Kasumi-1 (cell line): ENCODE measurements at places on chromosomes 6 and 20.

DNA sequence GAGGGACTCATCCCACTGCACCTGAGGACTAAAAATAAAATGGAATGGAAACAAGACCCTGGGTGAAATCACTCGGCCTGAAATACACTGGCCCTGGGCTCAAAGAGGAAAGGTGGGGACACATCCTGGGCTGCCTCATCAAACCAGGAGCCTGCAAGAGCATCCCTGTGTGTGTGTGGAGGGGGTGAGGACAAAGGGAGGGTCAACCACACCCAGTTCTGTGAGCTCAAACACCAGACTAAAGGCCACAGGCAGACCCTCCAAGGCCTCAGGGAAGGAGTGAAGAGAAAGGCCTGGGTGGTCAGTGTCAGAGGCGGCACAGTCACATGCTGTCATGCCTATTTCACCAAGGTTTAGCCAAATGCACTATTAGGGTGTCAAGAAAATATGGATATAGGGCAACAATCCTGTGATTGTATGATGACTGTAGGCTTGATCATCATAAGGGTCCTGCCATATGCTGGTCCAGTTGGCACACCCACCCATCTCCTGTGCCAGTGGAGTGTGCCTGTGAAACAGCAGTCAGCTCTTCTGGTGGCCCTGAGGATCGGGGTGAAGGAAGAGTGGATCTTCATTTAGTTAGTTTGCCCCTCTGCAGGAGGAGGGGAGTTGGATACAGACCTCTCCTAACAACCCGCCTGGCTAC, 28.9 kb downstream of the SRSF3 start:
- DNase-seq: no peak

DNA sequence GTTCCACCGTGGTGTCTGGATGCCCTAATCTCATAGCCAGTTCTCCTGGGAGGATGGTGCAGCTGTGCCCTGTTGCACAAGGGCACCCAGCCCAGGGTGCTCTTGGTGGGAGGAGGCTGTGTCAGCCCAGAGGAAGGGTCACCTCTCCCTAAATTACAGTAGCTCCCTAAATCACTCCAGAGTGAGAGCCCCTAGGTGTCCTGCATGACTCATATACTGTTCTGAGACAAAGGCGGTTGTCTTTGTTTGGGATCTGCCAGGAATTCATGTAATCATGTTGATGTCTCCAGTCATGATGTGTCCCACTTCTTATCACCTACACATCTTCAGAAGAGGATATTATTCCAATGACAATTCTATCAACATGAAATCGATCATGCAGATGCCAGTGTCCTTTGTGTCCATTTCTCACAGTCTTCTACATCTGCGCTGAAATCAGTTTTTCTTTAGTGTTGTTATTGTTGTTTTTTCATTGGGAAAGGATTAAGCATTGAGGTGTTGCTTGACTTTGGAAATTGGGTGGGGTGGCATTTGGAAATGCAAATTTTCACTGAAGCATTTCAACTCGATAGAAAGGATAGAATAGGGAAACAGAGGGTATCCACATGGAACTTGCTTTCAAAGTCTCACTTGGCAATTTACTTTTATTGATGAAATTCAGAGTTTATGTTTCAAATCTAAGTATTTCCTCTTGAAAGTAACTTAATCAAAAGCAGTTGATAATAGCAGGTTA, 19.5 kb downstream of the PERP start:
- DNase-seq: no peak

DNA sequence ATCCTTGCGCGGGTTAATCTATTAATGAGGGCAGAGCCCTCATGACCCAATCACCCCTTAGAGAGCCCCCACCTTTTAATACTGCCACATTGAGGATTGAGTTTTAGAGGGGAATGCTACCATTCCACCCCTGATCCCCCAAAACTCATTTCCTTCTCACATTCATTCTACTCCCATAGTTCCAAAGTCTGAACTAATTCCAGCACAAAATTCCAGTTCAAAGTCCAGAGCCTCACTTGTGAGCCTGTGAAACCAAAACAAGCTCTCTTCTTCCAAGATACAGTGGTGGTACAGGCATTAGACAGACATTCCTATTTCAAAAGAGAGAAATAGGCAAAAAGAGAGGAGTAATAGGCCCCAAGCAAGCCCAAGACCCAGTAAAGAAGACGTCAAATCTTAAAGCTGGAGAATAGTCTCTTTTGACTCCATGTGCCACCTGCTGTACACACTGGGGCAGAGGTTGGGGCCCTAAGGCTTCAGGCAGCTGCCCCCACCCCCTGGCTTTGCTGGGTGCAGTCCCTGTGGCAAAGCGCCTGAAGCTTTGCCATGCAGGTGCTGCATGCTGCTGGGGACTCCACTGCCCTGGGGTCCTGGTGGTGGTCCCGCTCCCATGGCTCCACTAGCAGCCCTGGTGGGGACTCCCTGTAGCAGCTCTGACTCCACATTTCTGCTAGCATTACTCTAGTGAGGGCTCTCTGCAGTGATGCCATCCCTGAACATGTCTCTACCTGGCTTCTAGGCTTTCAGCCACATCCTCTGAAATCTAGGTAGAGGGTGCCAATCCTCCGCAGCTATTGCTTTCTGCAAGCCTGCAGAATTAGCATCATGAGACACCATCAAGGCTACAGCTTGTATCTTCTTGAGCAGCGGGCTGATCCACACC, 41.3 kb downstream of the RSPH3 start:
- DNase-seq: no peak

GRCh38 chr6:150333585-150333941, 35.2 kb upstream of the IYD start:
- no peak for DNase-seq

- no peak for DNase-seq
Observed at GRCh38 chr6:37536491-37537190, 36.9 kb upstream of the CCDC167 start.

- DNase-seq: no peak
Observed at GRCh38 chr6:45382391-45382790, 4.7 kb upstream of the SUPT3H start.

DNA sequence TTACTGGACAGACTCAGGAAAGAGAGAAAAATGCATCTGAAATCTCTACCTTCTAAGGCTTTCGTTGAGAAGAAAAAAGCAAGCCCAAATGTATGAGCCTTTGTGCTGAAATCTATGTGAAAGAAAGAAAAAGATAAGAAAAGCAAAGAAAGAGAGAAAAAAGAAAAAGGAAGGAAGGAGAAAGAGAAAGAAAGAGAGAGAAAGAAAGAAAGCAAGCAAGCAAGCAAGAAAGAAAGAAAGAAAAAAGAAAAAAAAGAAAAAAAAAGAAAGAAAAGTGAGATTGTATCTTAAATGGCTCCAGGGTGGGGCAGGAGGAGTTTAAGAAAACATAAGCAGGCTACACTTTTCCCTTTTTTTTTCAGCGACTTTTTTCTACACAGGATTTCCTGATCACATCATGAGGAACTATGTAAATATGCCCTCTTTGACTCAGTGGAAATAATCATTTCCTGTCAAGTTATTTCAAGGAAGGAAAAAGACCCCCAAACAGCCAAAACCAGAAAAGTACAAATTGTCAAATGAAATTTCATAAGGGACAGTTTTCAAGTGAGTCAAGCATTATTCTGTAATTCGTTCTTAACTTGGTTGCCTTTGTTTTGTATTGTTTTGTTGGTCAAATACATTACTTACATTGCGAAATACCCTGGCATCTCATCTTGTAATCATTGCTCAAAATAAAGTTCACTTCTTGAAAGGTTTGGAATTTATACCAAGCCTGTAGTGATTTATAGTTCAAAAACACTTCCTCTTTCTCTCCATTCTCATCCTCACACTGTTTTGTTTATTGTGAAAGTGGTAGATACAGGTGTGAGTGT, 79.5 kb upstream of the RNF217 start:
- no peak for DNase-seq

DNA sequence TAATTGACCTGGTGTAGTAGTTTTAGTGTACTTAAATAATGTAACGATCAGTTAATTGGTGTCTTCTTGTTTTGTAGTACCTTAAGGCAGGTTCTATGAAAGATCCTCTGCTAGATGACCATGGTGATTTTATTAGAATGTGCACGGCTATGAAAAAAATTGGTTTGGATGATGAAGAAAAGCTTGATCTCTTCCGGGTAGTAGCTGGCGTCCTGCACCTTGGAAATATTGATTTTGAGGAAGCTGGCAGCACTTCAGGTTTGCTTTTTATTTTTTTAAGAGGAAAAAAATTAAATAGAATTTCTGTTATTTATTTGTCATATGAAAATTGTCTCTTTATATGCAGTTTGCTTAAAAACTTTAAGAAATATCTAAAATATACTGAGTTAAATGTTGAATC, 99.2 kb downstream of the MYO6 start:
- no peak for DNase-seq

DNA sequence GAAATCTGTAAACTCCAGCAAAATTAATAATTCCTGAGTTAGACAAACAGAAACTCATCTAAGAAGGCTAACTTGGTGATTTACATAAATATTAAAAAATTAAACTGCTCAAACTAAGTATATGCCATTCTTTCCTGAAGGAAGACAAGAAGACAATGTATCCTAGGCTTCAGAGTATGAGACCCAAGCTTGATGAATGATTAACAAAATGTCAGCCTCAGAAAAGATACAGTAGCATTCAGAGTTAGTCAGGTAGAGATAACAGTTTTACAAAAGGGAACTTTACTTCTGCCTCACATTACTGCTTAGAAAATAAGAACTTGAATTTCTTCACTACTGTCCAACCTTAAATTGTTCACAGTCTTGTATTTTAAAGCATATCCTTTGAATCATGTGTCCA, 12.0 kb downstream of the CSNK2A1 start:
- no peak for DNase-seq

DNA sequence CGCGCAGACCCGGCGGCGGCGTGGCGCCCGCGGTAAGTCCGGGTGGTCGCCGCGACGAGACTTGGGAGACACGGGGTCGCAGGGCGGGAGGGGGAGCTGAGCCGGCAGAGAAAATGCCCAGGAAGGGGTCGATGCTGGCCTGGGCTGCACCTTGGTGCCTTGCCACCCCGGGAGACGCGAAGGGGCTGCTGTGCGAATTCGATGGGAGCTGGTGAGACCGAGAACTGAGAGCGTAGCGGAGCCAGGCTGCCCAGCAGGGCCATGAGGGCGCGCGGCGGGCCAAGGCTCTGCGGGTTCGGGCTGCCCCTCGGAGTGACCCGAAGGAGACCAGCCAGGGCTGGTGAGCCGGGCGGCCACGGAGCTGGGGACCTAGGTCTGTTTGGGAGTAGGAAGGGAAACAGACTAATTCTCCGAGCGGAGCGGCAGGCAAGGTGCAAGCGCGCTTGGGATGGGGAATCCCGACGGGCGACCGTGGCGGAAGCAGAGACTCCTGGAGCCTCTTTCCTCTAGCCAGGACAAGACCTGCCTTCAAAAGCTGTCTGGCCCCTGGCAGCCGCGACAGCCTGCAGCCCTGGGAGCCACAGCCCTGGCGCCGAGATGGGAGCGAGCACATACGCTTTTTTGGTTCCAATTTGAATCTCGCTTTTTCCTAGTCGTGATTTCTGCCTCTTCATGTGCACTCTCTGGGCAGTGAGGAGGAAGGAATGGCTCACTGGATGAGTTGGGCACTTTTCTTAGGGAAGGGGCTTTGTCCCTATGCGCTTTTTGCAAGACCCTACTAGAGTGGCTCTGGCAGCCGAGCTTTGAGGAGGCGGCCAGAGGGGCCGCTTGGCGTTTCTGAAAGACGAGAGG, 691 bp downstream of the SYNDIG1 start:
- no peak for DNase-seq

DNA sequence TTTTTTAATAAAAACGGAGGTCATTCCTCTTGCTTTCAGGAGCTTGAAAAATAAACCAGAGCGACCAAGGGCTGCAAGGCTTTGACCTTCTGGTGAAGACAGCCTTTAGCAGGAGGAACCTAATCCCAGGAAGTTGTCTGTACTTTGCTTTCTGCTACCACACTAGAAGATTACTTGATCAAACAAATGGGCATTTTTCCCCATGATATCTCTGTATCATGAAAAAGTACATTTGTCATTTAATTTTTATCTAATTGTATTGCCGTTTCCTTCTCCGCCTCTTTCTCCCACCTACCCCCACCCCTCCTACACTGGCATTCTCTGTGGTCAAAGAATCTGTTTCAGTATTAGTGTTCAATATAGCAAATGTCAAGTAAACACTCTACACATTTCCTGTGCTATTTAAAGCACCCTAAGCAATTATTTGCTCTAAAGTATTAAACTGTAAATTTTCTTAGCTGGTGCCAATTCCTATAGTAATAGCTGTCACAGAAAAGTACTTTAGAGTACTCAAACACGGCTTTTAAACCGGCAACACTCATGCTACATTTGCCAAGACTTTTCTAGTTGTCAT, 29.7 kb downstream of the ATXN1 start:
- DNase-seq: no peak

DNA sequence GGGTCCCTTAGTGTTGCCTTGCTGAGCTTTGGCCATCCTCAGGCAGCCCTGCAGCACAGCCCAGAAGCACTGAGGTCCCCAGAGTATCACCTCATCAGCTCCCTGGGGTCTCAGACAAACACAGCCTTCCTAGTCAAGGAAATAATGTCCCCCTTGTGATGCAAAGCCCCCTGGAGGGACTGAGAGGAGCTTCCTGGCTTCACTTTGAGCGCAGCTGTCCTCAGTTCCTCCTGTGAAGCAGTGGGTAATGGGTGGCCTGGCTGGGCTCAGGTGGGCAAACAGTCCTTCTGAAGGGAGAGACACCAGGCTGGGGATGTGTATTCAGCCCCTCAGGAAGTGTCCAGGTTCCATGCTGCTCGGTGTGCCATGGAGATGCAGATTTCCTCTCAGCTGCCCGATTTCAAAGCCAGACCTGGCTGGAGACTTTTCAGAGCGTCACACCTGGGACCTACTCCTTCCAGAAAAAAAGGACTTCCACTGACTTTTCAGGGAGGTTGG, 79.2 kb upstream of the FOXA2 start:
- DNase-seq: no peak

DNA sequence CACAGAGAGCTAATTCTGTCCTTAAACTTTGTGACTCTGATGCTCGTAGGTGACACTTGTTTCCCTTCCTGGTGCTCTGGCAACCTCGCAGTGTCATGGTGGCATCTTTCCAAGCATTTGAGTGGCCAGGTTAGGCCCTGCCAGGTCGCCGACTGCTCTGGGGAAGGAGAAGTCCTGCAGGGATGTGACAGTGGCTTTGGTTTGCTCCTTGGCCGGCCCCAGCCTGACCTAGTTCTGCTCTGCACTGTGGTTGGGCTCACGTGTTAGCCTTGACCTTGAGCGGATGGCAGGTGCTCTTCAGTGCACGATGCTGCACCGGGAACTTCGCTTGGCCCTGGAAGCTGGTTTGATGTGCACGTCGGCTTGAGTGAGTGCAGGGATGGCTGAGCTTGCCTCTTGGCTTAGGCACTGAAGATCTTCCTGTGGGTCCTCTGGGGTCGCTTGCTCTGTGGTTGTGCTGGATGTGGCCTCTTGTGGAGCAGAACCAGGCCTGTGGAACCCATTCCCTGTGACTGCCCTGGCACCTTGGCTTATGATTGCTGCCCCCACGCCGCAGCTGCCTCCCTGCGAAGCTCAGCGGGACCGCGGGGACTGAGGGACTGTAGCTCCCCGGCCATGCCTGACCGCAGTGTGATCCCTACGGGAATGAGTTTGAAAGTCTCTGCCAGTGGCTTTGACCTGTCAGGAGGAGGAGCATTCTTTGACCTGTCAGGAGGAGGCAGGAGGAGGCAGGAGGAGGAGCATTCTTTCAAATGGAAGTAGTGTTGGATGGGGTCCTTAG, 8.7 kb downstream of the OSBPL2 start:
- no peak for DNase-seq

GRCh38 chr6:38179300-38179699, 359.8 kb downstream of the ZFAND3 start:
- DNase-seq: no peak
